ACHN (cell line): ENCODE measurements at places on chromosomes 6 and 20.

- no peak for DNase-seq
Measured at GRCh38 chr20:14570811-14571210, 233.4 kb upstream of the FLRT3 start.

GRCh38 chr6:90249034-90249433, 47.6 kb downstream of the BACH2 start:
- DNase-seq: no peak

- no peak for DNase-seq
Measured at GRCh38 chr6:165106261-165106660, 203.1 kb downstream of the C6orf118 start.

DNA sequence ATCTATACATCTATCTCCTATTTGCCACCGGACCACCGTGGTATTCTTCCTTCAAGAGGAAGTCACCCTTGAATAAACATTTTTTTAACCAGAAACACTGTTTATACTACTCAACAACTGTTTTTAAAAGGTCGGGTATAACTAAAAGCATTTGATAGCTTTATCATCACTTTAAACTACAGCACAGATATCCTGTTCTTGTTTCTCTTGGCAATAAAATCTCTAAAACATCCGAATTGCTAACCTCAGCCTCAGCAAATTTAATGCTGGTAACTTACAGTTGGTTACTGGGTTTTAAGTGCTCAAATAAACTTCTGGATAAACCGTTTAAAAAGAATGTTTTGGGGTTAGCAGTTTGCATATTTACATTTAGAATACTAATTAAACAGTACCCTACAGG, 20.4 kb downstream of the ZUP1 start:
- no peak for DNase-seq

- no peak for DNase-seq
Measured at GRCh38 chr6:85936916-85937315, 294.2 kb upstream of the SYNCRIP start.

DNA sequence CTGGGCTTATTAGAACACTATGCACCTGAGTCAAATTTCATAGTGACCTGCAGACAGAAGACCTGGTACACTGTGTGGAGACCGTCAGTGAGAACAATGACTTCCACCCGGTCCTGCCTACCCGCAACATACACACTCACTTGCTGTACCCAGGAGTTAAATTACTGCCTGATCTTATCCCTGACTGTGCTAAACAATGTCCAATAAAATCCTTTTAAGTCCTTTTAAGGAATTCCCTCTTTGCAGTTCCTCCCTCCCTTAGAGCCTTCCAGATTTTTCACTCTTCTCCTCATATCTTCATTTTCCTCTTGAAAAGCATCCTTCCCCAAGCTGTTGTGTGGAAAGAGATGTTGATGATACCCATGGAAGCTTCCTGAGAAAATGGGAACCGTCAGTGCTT, 3.4 kb upstream of the KCNG1 start:
- DNase-seq: no peak

GRCh38 chr6:33123732-33124524, 48.1 kb downstream of the HLA-DPB1 start:
- DNase-seq: peak; percentile 50

DNA sequence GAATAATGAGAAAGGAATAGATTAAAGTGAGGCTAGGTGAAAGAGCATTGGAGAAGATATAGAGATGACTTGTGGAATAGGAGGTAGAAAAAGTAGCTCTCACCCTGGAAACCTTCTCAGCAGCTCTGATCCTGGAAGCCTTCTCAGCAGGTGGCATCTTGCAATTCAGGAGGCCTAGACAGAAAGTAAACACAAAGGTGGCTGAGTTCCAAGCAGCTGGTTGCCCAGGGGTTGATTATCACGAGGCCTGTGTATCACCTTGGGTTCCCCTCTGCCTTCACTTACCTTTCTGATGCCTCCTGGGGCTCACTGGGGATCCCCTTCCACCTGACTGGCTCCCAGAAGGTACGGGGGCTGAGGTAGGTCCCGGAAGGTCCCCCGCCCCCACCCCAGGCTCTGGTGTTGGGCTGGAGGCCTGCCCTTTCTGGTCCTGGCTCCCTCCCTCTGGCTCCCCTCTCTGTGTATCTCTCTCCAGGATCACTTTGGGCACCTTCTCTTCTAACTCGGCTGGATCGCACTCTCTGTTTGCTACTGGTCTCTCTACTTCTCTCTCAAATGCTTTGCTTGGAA, 9.7 kb downstream of the MDC1 start:
- DNase-seq: no peak

GRCh38 chr20:48828734-48829460, 1.1 kb upstream of the PREX1 start:
- no peak for DNase-seq

GRCh38 chr6:138026342-138026741, 80.9 kb downstream of the PERP start:
- no peak for DNase-seq

- peak; percentile 8 for DNase-seq
Measured at GRCh38 chr20:1280195-1281102, 14.4 kb downstream of the SNPH start.

GRCh38 chr6:9437836-9438235, 977.0 kb downstream of the TFAP2A start:
- no peak for DNase-seq

DNA sequence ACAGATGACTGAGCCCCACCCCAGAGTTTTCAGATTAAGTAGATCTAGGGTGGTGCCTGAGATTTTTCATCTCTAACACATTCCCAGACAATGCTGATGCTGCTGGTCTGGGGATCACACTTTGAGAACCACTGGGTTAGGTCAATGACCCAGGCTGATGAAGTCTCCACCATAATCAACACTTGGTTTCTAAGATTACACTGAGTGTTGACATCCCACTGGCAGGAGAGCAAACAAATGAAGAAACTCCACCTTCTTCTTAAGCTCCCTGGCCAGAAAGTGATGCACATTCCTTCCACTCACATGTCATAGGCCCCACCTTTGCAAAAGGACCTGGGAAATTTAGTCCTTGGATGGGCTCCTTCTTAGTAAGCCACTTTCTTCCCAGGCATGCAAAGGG, 53.1 kb downstream of the MAFB start:
- DNase-seq: no peak

GRCh38 chr6:127186889-127187288, 68.4 kb downstream of the RSPO3 start:
- peak; percentile 56 for DNase-seq

DNA sequence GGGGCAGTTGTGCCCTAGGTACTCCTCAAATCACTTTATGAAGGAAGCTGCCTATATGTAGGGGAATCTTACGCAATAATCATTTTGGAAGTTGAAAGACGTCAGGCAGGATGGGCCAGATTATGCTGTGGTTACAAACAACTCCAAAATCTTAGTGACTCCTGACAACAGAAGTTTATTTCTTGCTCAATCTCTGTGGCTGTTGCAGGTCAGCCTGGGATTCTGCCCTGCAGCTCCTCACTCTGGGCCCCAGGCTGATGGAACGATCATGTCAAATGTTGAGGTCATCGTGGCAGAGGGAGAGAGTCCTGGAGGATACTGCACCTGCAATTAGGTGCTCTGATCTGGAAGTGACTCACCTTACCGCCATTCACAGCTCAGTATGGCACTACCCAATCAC, 88.4 kb downstream of the ZDHHC14 start:
- DNase-seq: no peak

DNA sequence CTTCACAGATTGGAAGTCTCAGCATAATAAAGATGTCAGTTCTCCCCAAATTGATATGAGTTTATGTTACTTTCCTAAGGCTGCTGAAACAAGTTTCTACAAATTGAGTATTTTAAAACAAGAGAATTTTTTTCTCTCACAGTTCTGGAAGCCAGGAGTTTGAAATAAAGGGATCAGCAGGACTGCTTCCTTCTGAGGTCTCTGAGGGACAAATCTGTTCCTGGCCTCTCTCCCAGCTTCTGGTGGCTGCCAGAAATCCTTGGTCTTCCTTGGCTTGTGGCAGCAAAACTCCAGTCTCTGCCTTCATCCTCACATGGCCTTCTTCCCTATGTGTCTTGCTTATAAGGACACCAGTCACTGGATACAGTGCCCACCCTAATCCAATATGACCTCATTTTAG, 136.1 kb downstream of the TFAP2A start:
- DNase-seq: no peak

DNA sequence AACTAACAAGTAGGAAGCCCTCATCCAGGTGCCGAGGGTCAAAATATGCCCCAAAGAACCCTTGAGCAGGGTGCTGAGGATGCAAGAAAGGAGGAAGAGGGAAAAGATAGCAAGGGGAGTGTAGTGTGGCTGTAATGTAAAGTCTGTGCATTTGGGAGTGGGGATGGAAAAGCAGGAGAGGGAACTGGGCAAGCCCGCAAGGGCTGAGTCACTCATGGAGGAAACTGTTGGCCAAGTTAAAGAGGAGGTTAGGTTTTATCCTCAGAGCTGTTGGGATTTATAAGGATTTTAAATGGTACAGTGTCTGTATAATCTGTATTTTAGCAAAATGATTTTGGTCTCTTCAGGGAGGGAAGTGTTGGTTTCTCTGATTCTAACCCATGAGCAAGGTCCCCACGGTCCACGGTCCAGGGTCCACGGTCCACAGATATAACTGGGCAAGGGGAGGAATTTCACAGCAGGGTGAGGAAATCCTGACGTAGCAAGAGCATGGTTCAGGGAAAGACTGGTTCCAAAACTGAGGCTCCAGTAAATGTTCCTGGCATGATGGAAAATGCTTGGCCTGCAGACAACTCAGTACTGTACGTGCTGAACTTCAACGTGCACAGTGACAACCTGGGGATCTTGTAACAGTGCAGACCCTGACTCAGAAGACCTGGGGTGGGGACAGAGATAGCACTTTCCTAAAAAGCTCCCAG, 759.8 kb downstream of the PTPRT start:
- no peak for DNase-seq

- no peak for DNase-seq
Measured at GRCh38 chr6:135600931-135601330, 103.4 kb upstream of the AHI1 start.

- DNase-seq: no peak
Measured at GRCh38 chr6:131331151-131331550, 195.9 kb downstream of the AKAP7 start.

DNA sequence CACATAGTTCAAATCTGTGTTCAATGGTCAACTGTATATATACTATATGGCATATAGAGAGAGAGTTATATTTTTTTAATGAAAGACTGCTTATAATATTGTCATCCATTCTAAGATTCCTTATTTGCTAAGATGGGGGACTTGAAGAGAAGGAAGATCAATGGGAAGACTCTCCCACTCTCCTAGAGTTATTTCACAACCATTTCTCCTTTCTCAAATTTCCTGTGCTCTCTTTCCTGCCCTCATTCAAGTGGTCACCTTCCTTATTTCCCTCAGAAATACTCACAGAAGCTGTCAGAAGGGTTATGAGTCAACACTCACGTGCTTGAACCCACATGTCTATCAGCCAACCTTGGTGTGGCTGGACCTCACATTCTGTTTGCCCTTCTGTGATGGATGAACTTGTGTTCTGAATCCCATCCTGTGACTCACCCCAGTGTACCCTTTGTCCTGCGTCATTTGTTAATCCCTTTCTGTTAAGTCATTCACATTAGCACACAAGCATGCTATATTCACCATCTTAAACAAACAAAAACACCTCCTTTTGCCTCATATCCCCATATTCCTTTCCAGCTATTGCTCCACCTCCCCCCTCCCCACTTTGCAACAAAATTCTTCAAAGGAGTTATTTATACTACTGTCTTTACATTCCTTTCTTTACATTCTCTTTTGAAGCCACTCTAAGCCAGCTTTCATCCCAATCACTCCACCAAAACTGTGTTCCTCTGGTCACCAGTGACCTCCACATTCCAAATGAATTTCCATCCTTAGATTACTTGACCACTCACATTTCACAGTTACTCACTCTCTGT, 279.3 kb upstream of the TCF21 start:
- peak; percentile 1 for DNase-seq

DNA sequence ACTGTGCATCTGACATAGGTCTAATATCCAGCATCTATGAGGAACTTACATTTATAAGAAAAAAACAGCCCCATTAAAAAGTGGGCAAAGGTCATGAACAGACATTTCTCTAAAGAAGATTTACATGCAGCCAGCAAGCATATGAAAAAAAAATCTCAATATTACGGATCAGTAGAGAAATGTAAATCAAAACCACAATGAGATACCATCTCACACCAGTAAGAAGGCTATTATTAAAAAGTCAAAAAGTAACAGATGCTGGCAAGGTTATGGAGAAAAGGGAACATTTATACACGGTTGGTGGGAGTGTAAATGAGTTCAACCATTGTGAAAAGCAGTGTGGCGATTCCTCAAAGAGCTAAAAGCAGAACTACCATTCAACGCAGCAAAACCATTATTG, 13.1 kb downstream of the METTL24 start:
- DNase-seq: no peak

GRCh38 chr6:151269321-151269995, 29.7 kb downstream of the AKAP12 start:
- DNase-seq: no peak

GRCh38 chr6:150620244-150620643, 20.6 kb downstream of the PLEKHG1 start:
- DNase-seq: no peak

- DNase-seq: peak; percentile 73
Measured at GRCh38 chr6:161922631-161923119, 648.8 kb upstream of the AGPAT4 start.

DNA sequence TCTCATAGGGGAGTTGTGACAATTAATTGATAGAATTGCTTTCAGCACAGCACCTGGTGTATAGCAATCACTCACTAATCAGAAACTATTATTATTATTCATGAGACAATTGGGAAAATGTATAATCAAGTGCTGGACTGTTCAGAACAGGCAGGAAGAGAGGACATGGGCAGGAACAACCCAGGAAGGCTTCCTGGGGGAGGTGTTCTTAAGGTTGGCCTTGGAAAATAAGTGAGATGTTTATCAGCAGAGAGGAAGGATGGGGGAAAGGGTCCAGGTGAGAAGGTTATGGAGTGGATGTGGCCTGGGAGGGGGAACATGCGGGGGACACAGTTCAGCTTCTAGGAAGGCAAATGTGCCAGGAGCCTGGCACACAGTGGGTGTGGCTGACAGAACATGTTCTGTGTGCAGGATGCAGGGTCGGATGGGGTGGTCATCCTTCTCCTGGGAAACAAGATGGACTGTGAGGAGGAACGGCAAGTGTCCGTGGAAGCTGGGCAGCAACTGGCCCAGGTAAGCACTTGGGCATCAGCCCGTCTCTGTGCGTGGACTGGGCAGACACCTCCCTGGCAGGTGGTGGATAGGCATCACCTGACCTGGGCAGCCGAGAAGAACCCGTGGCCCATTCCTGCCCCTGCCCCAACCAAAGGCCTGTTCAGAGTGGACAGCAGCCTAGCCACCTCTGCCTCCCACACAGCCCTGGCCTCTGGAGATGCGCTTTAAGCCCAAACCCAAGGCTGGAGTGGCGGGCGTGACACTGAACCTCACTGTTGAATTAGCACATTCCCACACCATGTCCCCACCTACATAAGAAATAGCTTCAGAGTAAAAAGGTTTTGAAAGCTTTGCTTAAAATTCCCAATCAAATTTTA, 30.9 kb downstream of the RAB44 start:
- no peak for DNase-seq

GRCh38 chr6:117494283-117494682, 11.8 kb downstream of the DCBLD1 start:
- peak; percentile 45 for DNase-seq

GRCh38 chr20:51631011-51631950, 88.8 kb upstream of the NFATC2 start:
- DNase-seq: peak; percentile 85
